ENCODE measurements at places on chromosomes 12 and 14. TPM values are rescaled to one million over a fixed set of nuclear protein-coding genes. Genes with fewer than 3 reads are reported as not detected.
A peak's percentile ranks its signal among the peaks of the same experiment; 100 is the strongest.

DNA sequence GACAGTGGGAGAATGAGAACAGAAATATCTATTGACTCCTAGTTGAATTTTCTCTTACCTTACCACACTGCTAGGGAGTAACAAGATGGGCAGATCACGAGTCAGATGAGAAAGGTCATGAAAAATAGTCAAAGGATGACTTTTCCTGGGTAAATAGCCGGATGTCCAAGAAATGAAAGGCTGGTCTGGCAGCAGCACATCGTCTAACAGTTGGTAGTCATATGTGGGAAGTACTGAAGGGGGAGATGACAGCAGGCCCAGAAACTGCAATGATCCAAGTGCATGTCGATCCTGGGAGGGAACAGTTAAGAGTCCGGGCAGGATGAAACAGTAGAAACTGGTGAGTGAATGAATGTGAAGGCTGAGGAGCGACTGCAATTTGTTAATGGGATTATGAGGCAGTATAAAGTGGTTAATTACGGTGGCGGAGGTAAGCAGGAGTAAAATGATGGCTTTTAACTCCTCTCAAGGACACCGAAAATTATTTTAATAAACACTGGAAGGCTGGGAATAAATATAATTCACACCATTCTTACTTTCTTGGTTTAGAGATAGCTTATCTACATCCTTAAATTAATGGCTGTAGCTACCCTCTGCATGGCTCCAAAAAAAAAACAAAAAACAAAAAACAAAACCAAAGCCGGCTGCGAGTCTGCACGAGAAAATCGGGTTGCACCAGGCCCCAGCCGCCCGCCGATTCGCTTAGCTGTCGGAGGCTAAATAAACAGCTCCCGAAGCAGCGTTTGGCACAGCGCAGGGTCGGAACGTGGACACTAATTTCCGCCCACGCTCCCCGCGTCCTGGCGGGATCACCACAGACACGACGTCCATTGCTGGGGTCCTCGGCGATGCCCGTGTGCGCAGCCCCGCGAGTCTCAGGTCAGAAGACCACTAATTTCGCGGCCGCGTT is 1.0 kb upstream of the ERC1 start:
- peak; percentile 10 for DNase-seq

GRCh38 chr12:77925536-77926108 is 94.9 kb downstream of the NAV3 start:
- peak; percentile 62 for DNase-seq

DNA sequence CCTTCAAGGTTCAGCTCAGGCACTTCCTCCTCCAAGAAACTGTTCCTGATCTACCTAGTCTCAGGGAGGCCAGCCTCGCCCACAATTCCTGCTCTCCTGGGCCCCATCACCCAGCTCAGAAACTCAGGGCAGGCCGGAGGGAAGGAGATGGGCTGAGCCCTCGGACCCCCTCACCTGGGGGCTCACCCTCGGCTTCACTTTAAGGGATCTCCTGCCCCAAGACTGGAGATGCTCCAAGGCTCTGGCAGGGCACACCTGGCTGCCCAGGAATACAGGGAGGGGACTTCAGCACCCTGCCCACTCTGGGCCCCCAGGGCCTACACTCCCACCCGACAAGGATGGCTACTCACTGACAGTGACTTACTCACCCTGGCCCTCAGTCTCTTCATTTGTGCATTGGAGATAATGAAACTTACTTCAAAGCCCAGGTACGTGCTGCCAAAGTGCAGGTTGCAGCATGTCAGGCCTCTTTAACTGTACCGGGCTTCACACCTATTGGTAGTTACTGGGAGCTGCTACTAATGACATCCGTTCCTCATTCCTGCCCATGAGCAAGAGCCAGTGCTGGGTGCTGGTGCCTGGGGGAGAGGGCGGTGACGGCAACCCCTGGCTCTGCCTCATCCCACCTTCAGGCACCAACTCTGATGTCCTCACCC is 21.0 kb upstream of the PPP1R13B start:
- no peak for DNase-seq

GRCh38 chr12:55818140-55818728 is 393 bp downstream of the ORMDL2 start:
- no peak for DNase-seq

GRCh38 chr12:125245581-125246557 is 180.6 kb downstream of the AACS start:
- DNase-seq = no peak

DNA sequence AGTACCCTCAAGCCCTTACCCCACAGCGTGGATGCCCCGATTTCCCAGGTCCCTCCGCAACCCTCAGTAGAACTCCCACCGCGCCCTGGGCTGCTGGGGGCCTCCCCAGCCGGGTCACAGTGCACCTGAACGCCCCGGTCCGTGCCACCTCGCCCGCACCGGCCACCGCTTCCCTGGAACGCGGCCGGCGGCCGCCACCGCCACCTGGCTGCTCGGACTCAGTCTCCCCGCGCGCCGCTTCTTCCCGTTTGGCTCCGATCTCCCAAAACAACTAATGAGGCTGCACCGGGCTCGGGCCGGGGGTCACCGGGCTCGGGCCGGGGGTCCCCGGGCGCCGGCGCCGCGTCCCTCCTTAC is 1.0 kb downstream of the ITPK1 start:
- no peak for DNase-seq

GRCh38 chr14:68491793-68492192 is 301.1 kb downstream of the ZFP36L1 start:
- no peak for DNase-seq

- no peak for DNase-seq
These were observed 11.9 kb downstream of the MYH6 start for GRCh38 chr14:23396126-23396525.

DNA sequence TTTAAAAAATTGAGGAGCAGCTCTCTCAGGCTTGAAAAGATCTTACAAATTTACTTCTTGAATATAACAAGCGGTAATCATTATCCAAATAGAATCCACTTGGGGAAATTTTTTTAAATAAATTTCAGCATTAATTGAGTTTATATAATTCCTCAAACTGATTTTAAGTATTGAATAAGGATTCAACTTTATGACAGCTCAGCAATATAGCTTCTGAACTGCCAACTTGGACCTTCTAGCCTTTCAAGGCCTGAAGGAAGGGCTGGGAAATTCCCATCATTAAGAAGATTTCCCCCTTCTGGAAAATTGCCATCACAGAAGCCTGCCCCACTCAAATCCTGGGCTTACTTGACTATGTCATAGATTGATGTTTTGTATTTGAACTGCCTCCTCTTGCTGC is 57.5 kb upstream of the GARIN2 start:
- no peak for DNase-seq

DNA sequence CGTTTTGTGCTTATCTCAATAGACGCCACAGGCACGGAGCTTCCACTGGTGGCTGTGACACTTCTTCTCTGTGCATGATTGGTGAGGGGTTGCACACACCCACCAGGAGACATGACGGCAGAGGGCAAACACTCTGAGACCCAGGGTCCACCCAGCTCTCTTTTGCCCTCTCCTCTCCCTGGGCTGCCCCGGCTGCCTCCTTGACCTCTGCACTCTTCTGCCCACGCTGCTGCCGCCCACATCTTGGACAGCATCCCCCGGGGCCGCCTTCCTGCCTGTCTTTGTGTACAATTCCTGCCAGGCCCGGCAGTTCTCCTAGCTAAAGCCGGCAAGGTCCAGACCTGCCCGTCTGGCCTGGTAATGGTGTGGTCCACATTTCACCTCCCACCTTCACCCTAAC is 44.7 kb downstream of the DPF3 start:
- no peak for DNase-seq

DNA sequence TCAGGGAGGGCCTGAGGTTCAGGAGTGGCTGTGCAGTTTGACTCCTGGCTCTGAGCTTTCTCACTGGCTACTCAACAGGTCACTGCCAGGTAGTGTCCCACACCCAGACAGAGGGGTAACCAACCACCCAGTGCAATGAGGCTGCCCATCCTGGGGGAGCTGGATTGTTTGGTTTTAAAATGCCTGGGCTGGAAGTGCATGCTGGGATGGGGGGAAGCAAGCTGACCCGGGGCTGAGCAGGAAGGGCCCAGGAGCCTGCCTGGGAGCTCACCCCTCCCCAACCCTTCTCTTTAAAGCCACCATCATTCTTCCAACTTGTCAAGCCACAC is 12.6 kb upstream of the ABHD12B start:
- DNase-seq = no peak

- no peak for DNase-seq
These were observed 20.7 kb downstream of the ATXN2 start for GRCh38 chr12:111578276-111578970.

DNA sequence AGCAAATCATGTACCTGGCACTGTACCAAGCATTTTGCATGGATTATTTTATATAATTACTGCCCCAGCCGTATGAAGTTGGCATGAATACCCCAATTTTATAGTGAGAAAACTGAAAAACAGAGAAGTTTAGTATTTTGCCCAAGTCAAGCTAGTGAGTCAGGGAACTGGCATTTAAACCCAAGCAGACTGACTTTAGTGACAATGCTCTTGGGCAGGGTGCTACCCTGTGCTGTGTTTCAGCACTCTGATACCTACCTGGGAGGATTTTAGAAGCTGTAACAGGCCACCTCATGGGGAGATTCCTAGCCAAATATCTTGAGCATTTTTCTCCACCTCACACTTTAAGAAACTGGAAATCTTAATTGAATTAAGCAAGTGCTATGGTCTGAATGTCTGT is 98.1 kb upstream of the MAX start:
- DNase-seq = no peak

GRCh38 chr12:99413751-99414150 is 233.8 kb upstream of the GARIN6 start:
- no peak for DNase-seq

GRCh38 chr12:104598342-104599271 is 141.9 kb downstream of the CHST11 start:
- no peak for DNase-seq

DNA sequence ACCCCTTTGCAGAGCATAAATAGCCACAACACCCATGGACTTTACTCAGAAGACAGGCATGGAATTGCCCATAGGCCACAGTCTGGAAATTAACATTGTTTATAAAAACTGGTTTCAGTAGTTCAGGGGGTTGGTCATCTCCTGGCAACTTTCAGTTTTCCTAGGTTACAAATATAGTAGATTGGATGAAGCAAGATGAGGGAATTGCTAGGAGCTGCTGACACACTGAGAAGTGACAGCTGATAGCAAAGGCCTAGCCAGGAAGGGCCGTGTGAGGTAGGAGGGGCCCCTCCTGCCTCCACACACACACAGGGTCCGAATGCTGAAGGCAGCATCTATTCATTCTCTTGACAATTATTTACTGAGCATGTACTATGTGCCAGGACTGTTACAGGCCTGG is 8.3 kb downstream of the GALNT16 start:
- DNase-seq = no peak

GRCh38 chr14:75972801-75973421 is 8.9 kb downstream of the TGFB3 start:
- DNase-seq = no peak

DNA sequence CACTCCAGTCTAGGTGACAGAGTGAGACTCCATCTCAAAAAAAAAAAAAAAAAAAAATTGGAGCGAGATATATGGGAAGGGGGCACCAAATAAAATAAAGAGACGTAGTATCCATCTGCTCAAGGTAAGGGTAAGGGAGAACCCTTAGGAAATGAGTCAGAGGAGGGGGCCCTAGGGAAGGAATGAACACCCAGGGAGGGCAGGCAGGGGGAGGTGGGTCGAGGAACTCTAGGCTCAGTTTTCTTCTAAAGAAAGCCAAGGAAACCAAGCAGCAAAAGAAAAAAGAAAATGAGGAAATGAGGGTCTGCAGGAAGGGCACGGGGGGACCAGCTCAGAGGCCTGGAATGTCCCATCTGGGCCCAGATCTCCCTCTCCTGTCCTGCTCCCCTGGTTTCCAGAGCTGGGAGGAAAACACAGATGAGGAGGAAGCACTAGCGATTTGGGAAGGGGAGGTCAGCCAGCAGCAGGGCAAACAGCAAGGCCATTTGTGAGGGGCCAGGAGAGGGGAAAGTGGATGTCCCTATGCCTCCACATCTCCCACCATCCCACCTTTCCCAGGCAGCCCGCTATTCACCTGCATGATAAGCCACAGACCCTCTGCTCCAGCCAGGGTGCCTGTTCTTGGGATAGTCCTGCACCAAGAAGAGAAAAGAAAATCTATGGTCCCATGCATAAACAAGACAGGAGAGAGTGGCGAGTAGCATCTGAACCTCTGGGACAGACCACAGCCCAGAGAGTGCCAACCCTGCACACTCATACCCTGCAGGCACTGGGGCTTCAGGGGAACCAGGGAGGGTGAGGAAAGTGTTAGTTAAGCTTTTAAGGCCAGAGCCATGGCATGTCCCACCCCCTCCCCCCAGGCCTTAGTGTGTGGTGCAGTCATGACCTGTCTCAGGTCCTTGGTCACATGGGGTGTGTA is 11.9 kb downstream of the SPRYD3 start:
- no peak for DNase-seq

- no peak for DNase-seq
These were observed 128.5 kb downstream of the SLC15A5 start for GRCh38 chr12:16148938-16149337.

- no peak for DNase-seq
These were observed 123.7 kb downstream of the DAD1 start for GRCh38 chr14:22465201-22465840.

DNA sequence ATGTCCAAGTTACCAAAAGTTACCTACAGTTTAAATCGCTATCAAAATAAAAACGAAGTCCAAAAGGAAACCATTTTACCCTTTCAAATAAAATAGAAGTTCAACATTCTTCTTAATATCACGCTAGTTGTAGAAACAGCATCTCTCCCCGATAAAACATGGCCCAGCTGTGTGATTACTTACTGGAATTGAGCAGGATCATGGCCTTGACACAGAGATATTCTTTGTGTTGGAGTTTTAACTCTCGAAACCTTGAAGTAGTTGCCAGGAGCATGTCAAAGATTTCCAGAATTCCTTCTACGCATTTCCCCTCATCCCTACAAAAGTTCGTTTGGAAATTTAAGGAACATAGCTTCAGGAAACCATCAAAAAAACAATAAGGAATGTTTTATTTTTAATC is 44.8 kb downstream of the ESR2 start:
- DNase-seq = no peak

Gene MUCL1
- not detected for polyA plus RNA-seq

Gene INHBC
- 0.20 TPM for polyA plus RNA-seq

Gene RFX4
- not detected for polyA plus RNA-seq

Gene KRT72
- polyA plus RNA-seq = not detected

Gene EIF2S3B
- polyA plus RNA-seq = 1.9 TPM

Gene L2HGDH
- 11.0 TPM for polyA plus RNA-seq

Gene CEBPE
- 0.16 TPM for polyA plus RNA-seq

Gene PPFIA2
- polyA plus RNA-seq = 2.9 TPM

Gene RND1
- polyA plus RNA-seq = 6.0 TPM

Gene SYNDIG1L
- polyA plus RNA-seq = 0.12 TPM

Gene CCDC184
- polyA plus RNA-seq = 0.34 TPM

Gene B4GALNT1
- 0.79 TPM for polyA plus RNA-seq
